ENCODE measurements at places on chromosomes 2 and 18.

DNA sequence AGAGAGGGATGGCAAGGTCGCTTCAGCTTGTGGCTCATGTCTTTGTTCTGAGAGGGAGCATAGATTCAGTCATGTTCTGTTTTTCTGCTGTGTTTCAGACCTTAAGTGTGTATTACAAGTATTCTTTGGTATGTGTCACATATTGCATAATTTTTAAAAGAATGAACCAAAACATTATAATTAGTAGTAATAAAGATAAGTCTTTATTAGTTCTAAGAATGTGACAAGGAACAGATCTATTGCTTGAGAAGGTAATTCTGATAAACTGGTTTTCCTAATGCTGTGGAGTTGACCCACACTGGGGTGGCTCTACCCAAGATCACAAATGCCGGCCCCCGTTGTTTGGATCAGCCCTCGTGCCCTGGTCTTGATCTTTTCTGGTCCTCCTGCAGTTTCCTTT lies 124.3 kb upstream of the FOSL2 start:
- no peak for DNase-seq

DNA sequence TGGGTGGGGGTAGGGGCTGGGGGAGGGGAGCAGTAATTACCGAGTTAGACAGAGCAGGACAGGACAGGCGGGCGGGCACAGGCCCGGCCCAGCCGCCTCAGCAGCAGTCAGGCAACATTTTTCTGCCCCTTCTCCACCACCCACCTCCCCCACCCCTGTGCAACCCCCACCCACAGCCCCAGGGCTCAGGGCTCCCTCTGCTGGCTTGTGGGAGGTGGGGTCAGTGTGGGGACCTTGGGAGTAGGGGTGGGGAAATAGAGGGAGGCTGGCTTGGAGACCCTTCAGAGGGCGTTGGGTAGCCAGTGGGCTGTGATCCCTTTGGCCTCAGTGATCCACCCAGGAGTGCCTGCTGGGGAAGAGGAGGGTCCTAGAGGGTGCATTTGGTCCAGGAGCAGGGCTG lies 6.4 kb downstream of the WNT6 start:
- DNase-seq = no peak

DNA sequence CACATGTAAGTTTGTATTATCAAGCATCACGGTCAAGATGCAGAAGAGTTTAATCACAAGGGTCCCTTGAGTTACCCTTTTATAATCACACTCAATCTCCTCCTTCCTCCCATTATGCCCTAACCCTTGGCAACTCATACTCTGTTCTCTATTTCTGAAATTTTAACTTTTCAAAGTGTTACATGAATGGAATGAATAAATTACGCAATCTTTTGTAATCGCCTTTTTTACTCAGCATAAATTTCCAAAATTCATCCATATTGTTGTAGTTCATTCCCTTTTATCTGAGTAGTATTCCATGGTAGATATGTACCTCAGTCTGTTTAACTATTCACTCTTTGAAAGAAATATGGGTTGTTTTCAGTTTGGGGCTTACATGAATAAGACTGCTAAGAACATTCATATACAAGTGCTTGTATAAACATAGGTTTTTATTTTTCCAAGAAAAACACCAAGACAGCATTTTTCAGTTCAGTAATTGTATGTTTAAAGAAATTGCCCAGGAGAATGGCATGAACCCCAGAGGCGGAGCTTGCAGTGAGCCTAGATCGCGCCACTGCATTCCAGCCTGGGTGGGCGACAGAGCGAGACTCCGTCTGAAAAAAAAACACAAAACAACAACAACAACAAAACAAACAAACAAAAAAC lies 430.9 kb upstream of the KCNH7 start:
- no peak for DNase-seq

DNA sequence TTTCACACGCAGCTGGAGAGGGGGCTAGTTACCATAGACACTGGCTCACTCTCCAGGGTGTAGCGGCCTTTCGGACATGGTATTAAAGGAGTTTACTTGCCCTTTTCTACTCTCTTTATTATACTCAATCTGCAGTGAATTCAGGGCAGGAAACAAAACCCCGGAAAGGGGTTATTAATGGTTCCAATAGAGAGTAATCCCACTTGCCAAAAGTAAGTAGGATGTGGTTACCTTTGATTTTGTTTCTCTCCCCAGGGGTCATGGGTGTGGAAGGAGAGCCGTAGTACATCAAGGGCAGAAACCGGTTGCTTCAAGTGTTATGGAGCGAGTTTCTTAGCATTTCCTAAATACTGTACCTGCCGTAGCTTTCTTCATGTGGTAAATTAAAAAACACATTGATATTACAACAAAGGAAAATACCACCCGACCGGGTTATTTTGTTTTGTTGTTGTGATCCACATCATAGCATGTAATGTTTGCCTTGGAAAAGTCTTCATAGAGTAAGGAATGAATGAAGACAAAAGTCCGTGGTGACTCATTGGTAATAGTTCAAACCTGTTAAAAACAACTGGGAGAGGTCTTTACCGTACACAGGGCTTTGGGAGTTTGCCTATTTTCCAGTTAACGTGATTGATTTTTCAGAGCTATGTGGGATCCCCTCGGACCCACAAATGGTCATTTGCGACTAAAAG lies 71.5 kb downstream of the SLC4A3 start:
- peak; percentile 50 for DNase-seq

GRCh38 chr2:176146645-176147044 lies 4.7 kb upstream of the HOXD4 start:
- DNase-seq = no peak

GRCh38 chr2:224595518-224595917 lies 10.4 kb upstream of the CUL3 start:
- no peak for DNase-seq

DNA sequence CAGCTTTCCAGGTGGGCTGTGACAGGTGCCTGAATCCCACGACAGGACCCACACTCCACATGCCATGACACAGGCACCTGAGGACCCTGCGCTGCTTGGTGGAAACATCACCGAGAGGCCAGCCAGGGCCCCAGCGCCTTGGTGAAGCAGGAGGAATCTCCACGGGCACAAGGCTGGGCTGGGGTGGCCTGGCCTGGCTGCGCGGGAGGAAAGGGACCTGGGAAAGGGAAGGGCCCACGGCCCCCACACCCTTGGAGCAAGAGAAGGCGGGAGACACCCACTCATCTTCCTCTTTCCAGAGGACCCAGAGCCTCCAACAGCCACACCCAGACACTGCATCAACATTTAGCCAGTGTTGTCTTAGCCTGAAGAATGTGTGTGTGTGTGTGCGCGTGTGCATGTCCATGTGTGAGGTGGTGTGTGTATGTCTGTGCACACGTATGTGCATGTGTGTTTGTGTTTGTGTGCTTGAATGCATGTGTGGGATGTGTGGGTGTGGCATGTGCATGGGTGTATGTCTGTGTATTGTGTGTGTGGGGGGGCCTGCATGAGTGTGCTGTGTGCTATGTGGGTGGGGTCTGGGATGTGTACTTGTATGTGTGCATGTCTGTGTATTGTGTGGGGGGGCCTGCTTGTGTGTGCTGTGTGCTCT lies 6.3 kb upstream of the OTOS start:
- DNase-seq = no peak

GRCh38 chr2:224927011-224927410 lies 115.3 kb downstream of the DOCK10 start:
- no peak for DNase-seq

DNA sequence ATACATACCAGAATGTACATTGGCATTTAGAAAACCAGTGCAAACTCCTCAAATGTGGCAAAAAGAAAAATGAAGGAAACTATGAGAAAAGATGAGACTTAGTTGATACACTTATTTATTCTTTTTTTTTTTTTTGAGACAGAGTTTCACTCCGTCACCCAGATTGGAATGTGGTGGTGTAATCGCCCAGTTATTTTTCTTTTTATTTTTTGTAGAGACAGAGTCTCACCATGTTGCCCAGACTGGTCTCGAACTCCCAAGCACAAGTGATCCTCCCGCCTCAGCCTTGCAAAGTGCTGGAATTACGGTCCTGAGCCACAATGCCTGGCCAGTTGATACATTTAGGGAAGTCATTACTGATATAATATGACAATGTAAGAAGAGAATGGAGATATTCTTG lies 274.2 kb upstream of the LRATD1 start:
- DNase-seq = no peak

- DNase-seq = no peak
These were observed 1.3 kb downstream of the CTDP1 start for GRCh38 chr18:79680891-79681339.

DNA sequence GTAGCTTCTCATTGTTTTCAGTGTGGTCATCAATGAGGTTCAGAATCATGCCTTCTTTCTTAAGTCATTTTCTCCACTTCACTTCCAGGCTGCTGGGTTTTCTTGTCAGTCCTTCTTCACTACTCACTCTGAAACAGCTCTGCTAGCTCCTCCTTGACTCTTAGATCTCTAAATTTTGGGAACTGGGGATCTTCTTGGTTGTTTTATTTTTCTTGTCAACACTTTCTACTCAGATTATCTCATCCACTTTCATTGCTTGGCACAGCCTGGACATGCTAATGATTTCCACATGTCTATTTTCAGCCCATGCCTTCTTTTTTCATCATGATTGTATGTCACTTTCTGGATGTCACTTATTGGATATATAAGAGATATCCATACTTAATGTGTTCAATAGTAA lies 517.8 kb upstream of the DSEL start:
- DNase-seq = no peak

DNA sequence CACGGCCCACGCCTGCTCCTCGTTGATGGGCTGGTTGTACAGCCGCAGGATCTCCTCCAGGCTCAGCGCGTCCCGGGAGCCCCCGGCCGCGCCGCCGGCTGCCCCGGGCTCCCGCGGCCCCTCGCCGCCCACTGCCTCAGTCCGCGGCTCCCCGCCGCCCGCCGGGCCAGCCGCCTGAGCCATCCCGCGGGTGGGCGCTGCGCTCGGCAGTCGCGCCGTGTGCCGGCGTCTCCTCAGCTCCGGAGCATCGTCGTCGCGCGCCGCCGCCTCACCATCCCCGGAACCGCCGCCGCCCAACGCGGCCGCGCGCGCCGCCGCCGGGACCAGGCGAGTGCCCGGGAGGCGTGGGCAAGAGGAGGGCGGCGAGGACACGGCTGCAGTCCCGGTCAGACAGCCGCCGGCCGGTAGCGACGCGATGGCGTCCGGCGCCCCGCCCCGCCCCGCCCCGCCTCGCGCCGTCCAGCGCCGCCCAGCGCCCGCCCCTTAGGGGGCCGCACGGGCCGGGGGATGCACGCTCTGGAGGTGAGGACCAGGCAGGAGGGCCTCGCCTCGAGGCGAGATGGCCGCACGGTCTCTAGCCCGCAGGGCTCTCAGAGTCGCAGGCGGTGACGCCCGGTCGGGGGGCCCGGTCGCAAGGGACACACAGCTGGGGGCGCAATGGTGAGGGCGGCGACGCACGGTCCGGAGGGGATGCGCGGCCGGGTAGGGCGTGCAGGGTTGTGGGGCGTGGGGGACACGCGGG lies at the start of gene SPIRE1:
Gene SPIRE1 (minus strand): TSS at position 424 of the 742 bp plus-strand sequence. CDS start 241 bp downstream, at position 183.
- no peak for DNase-seq

DNA sequence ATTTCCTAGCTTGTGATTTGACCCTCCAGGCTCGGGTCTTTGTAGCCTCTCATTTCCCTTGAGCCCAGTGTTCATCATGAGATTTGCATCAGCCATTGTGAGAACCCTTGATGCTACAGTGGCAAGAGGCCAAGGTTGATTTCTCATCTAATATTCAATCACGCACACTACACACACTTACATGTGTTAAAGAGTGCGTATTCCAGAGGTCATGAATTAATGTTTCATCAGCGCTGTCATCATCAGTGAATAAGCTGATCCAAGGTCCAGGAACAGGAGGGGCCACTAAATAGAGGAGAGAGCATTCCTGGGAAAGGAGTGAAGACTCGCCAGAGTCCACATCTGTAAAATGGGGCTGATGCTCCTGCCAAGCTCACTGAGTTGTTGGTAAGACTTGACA lies 276.1 kb upstream of the SIX2 start:
- no peak for DNase-seq

GRCh38 chr2:206989311-206989710 lies 50.0 kb downstream of the CPO start:
- peak; percentile 16 for DNase-seq

GRCh38 chr2:62586981-62587380 lies 81.0 kb upstream of the TMEM17 start:
- DNase-seq = no peak

DNA sequence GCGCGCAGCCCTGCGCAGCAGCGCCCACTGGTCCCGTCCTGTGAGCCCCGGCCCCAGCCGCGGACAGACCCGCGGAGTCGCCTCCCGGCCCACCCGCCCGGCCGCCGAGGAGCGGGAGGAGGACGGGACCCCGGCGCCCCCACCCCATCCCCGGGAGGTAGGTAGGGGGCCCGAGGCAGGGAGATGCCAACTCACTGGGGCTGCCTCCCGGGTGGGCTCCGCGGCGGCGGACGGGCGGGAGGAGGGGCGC lies 160 bp downstream of the SPTBN1 start:
- no peak for DNase-seq

- DNase-seq = no peak
These were observed 44.7 kb upstream of the DSC1 start for GRCh38 chr18:31207391-31207790.

GRCh38 chr18:73023975-73024374 lies 156.2 kb upstream of the NETO1 start:
- DNase-seq = no peak

DNA sequence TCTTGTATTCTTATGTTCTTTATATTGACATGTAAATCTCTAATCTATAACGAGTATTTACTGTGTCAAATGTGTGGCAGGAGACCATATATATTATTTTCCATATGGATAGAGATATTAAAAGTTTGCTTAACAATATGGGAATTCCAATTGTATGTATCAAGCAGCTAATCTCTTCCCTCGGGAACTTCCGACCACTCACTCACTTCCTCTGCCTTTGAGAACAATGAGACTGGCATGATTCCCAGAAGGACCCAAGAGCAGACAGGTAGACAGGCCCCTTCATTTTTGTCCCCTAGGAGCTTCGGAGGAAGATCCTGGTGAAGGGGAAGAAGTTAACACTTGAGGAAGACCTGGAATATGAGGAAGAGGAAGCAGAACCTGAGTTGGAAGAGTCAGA lies 24.1 kb downstream of the PLCD4 start:
- DNase-seq = no peak

DNA sequence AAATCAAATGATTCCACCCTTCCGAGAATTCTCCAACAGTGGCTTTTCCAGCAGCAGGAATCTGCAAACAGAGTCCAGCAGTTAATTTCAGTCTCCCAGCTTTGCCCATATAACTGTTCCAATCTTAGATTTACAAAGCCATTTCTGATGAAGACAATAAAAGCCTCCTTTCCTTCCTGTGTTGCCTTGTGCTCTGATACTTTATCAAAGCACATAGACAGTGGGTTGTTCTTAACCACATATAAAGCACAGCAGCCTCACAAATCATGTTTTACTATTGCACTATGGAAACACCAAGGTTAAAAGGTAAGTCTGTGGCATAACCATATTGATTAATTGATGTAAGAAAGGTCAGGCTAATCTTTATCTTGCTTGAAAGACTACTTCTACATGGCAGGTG lies 89.8 kb upstream of the MMADHC start:
- DNase-seq = no peak

- DNase-seq = no peak
These were observed 2.9 kb upstream of the EN1 start for GRCh38 chr2:118850168-118850900.

DNA sequence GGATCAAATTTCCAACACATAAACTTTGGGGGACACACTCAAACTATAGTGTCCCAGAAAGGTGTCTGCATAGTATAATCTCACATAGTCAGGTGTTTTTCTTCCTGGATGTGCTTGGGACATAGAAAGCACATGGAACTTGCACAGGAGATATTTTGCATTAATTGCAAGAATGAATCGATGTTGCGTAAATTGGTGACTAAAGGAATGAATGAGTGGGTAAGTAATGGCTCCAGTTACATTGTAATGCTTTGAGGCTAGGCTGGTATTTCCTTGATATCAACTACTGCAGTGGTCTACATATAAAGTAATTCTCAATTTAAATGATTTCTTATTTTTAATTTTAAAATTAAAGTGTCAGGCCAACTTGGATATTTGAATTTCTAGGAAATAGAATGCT lies 53.4 kb downstream of the SH3RF3 start:
- no peak for DNase-seq
